ENCODE measurements at places on chromosomes 11 and 22.

DNA sequence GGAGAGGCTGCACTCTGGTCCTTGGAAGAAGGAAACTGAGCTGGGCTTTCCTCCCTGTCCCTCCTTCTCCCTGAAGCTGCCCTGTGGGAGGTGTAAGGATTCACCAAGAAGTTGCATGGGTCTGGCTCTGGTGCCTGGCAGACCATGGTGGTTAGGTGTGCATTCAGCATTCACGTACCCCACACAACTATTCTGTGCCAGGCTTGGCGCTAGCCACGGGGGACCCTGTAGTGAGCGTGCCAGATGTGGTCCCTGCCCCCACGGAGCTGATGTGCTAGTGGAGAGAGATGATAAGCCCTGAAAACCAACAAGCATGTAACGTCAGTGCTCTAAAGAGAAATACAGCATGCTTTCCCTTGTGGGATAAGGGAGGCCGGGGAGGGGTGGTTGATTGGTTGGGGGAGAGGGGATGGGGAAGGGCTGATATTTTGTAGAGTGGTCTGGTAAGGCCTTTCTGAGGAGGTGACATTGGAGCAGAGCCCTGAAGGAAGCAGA is 48.9 kb downstream of the CD82 start:
- DNase-seq, result no peak

DNA sequence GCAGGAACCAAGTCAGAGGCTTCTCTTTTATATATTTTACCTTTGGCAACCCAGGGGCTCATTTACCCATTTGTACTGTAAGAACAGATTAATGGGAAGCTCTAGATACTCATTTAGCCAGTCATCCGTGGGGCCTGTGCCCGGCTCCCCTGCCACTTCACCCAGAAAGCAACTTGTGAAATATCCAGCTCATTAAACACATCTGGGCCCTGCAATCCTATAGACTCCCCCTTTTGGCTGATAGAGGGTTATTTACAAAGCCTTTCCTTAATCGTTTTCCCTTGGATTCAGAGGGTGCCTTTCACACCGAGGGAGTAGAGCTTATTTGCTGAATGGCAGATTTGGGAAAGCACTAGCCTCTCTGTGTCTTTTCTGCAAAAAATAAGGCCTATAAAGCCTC is 118.7 kb upstream of the SORL1-AS1 start:
- DNase-seq, result no peak

- DNase-seq, result no peak
Observed at GRCh38 chr11:45563810-45564209, 101.6 kb downstream of the CHST1 start.

DNA sequence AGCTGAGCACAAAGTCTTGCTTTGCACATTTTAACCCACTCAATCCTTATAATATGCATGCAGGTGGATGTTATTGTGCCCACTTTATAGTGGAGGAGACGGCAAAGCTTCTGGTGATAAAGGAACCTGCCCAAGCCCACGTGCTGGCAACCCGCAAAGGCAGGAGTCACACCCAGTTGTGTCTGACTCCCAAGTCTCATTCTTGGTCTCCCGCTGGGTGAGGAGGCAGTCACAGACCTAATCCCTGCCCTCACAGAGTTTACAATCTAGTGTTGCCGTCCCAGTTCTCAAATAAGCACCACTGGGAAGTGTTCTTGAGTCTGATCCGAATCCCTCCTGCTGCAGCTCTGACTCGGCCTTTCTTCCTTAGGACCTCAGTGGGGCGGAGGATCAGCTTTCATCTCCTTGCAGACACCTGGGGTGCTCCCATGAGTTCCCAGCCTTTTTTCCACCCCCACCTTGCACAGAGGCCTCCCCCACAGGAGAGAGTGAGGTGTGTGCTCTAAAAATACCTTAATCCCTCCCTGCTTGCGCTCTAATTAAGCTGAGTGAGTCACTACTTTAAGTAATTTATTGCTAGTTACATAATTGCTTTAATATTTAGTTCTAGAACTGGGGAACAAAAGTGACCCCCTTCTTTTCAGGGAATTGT is 15.1 kb downstream of the PDE2A start:
- DNase-seq, result no peak

DNA sequence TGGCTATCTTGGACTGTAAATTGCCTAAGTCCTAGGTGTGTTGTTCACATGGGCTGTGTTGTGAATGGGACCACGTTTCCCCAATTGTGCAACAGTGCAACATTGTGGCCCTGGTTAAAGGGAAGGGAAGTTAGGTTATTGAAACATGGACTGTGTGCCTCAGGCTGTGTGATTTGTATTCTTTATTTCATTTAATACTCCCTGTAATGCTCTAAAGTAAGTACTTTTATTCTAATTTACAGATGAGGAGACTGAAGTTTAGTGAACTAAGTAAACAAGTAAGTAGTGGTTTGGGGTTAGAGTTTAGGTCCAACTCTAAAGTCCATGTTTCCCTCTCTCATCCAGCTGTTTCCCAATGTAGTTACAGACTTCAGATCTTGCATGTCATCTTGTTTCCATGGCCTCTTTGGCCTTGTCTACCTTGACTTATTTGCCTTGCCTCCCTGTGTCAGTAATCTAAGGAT is 77.7 kb downstream of the STIM1 start:
- DNase-seq, result no peak

DNA sequence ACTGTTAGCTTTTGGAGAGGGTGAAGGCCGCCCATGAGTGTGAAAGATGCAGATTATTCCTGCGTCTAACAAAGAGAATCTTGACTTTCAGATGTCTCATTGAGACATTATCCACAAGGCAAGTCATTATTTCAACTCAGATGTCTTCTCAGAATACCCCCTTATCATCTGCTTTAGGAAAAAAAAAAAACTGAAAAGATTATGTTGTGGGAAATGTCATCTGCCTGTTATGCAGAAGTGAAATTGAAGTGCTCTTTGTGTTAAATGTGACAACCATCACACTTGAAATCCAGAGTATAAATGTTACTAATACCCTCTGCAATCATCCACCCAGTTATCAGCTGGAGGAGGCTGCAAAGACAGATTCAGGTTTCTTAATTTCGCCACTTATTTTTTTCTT is 239.6 kb downstream of the LARGE1 start:
- DNase-seq, result no peak

- DNase-seq, result no peak
Observed at GRCh38 chr11:110479108-110480101, 49.7 kb downstream of the FDX1 start.

GRCh38 chr11:95585752-95586077 is 203.9 kb downstream of the FAM76B start:
- no peak for DNase-seq

DNA sequence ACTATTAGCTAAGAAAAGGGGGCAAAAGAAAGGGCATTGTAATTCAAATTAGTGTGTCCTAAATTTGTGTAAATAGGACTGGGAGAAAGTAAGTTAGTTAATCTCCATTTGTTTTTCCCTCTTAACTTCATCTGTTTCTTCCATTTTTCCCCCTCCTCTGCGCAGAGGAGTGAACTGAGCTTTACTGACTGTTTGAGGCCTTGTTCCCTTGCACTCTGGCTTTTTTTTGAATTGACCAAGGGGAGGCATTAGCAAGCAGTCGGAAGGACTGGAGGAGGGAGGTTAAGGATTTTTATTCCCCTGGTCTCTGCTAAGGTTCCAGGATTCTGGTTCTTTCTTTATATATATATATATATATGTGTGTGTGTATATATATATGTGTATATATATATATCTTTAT is 15.2 kb upstream of the FANCF start:
- DNase-seq, result no peak

DNA sequence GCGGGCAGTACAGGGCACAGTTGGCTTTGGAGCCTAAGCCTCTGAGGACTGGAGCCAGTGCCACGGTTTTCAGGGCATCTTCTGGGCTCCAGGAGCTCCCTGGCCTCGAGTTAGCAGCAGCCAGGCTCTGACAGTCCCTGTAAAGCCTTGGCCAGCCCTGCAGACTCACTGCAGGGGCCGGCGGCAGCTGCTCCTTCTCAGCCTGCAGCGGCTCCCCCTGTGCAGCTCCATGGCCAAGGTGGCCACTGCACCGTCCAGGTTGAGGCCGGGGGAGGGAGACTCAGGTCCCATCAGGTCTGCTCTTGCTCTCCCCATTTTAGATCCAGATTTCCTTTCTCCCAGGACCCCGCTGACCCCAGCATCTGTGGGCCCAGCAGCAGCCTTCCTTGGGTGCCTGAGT is 1461.1 kb downstream of the BRD1 start:
- no peak for DNase-seq

DNA sequence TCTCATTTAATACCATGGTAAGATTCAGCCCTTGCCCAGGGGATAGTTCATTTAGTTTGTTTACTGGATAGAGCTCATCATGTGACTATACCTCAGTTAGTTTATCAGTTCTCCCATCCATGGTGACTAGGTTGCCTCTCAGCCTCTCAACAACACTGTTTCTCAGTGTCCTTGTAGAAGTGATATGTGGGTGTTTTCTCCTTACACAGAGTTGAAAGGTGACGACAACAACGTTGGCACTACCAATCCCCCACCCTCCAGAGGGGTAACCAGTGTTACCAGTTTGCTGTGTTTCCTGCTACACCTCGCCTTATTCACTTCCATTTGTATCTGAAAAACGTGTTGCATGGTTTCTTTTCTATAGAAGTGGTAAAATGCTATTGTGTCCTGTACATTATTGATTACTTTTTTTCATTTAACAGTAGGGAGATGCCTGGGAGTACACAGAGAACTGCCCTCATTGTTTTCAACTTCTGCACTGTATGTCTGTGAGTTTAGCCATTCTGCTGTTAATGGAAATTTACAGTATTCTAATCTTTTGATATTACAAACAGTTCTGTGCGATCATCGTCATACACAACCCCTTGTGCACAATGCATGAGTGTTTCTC is 11.6 kb downstream of the NEAT1 start:
- DNase-seq, result peak; percentile 38

DNA sequence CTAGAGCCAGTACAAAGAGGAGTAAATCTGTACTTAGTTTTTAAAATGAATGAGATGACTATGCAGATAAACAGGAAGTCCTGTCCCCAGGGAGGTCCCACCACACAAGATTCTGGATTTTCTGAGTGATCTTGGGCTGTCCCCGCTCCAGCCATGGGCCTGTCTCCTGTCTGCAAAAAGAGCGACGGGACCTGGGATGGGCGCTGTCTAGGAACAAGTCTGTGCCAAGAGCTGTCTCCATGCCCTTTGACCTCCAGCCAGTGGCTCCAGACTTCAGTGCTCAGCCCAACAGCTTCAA is 6.0 kb downstream of the CSNK1E start:
- DNase-seq, result no peak

GRCh38 chr11:9990221-9990973 is 303.6 kb downstream of the SBF2 start:
- DNase-seq, result no peak

GRCh38 chr11:71120471-71120896 is 131.9 kb downstream of the SHANK2 start:
- no peak for DNase-seq

DNA sequence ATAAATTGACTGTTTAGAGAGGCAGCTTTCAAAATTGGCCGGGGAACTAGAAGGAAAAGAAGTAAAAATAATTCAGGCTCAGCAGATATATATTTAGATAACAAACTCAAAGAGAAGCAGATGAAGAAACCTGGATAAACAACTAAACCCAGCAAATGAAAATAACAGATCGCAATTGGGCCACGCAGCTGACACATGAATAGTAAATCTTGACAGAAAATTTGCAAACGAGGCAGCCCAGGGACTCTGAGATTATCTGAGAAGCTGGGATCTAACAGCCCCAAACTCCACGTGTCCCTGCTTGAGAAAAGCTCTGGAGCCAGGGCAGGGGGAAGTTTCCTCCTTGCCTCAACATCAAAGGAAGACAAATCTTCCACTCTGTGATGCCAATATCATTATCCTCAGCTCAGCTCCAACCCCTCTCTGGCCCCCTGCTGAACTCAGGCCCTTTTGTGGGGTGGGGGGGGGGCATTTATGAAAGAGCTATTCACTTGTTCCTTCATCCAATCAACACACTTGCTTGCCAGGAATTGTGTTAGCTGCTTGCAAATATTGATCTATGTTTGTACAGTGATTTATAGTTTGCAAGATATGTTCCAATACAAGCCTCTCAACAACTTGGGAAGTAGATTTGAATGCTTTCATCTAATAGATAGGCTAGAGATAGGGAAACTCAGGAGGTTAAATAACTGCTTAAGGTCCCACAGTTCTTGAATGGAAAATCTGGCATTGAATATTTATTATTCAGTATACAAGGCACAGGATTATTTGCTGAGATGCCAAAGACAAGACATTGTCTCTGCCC is 72.5 kb upstream of the C11orf87 start:
- no peak for DNase-seq

DNA sequence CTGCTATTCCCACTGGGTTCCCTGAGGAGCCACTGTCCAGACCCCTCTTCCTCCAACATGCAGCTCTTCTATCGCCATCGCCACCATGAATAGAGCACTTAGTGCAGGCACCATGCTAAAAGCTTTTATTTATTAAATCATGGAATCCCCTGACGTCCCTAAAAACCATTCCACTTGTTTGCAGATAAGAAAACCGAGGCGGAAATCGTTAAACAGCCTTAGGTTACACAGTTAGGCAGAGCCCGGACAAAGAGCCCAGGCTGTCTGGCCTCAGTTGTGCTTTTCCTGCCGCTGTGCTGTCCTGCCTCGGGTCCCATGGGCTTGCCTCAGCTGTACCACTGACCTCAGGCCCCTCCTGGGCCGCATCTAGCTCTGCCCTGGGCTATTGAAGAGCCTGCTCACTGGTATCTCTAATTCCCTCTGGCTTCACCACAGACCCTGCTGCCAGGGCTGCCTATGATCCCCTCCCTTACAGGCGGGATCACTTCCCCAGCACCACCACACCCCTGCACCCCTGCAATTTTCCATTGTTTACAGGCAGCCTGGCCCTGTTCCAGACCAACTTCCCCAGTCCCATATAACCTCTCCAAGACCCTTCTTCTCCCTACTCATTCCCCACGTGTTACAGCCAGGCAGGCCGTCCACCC is 13.0 kb upstream of the TUB start:
- no peak for DNase-seq

DNA sequence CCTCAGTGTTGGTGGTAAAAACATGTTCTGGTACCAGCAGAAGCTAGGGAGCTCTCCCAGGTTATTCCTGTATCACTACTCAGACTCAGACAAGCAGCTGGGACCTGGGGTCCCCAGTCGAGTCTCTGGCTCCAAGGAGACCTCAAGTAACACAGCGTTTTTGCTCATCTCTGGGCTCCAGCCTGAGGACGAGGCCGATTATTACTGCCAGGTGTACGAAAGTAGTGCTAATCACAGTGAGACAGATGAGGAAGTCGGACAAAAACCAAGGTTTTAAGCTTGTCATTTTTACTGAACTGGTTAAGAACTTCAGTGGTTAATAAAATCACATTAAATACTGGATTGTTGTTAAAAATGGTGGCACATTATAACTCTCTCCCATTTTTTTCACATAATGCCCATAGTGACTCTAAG is 42.6 kb upstream of the VPREB1 start:
- DNase-seq, result no peak

- DNase-seq, result no peak
Observed at GRCh38 chr22:37167981-37168647, 18.4 kb upstream of the IL2RB start.

- no peak for DNase-seq
Observed at GRCh38 chr22:26168939-26169314, 335 bp upstream of the SEZ6L start.

DNA sequence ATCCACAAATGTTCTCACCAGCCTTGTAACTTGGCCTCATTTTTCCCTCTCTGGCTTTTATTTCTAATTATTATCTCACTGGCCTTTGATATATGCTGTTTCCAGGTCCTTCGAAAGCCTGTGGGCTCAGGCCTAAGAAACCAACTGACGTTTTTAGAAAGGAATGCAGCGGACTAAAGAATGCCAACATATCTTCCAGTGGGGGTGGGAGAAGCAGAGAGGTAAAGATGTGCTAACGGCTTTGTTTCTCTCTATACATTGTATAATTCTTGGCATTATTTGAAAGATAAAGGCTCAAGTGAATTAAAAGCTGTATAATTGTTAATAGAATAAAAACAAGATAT is 28.2 kb downstream of the OR6Q1 start:
- DNase-seq, result no peak

Measured in CD4-positive, alpha-beta T cell treated with Interleukin-17A for 1 hour (primary cell).